ENCODE measurements at places on chromosomes 12 and 14.

DNA sequence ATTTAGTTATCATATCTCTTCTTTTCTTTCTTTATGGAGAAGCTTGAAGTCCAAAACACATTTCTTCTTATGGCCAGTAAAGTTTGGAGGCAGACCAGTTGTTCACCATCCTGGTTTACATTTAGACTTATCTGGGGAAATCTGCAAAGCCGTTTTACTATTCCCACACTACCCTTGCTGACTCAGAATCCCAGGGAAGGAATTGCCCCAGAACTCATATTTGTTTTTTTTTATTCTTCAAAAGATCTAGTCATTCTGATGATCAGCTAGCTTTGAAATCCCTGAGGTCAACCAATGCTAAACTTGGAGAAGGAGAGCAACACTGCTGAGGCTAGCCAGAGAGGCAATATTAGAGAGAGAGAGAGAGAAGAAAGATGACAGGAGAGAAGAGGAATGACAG is 12.3 kb upstream of the LMO3 start:
- no peak for DNase-seq

- no peak for DNase-seq
Observed at GRCh38 chr14:74913986-74914573, 9.0 kb downstream of the RPS6KL1 start.

DNA sequence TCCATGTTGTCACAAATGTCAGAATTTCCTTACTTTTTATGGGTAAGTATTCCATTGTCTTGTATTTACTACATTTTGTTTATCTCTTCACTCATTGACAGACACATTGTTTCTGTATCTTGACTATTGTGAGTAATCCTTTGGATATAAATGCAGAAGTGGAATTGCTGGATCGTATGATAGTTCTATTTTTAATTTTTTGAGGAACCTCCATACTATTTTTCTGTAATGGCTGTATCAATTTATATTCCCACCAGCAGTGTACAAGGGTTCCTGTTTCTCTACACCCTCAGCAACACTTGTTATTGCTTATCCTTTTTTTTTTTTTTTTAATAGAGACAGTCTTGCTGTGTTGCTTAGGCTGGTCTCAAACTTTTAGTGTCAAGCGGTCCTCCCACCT is 3.5 kb upstream of the KICS2 start:
- DNase-seq, result no peak

DNA sequence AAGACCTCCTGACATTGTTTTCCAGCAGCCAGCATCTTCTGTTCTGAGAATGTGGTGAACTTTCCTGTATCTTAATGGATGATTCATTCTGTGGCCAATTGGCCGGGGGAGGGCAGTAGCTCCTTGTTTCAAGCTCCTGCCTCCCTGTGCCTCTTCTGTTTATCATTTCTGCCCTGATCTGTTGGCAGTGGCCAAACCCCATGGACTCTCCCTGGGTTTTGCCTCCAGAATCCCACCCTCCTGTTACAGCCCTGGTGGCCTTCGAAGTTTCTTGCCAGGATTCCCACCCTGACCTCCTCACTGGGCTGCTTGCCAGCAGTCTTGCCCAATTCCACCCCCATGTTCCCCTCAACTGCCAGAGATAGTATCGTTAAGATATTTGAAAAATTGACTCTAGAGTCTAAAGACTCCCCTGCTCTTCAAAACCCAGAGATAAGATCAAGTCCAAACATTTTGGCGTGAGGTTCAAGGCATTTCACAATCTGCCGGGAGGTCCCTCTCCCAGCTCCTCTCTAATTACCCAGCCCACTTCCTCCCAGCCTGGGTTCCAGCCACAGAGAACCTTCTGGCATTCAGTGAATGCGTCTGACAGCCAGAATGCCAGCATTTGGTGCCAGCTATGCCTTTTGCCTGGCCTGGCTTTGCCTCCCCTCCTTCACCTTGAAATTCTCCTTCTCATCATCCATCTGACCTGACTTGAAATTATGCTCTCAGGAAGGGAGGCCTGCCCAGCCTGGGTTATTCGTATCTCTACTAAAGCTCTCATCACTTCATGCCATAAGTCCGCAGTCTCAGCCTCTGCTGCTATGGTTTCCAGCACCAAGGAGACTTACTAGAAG is 37.7 kb upstream of the TXNRD1 start:
- no peak for DNase-seq

DNA sequence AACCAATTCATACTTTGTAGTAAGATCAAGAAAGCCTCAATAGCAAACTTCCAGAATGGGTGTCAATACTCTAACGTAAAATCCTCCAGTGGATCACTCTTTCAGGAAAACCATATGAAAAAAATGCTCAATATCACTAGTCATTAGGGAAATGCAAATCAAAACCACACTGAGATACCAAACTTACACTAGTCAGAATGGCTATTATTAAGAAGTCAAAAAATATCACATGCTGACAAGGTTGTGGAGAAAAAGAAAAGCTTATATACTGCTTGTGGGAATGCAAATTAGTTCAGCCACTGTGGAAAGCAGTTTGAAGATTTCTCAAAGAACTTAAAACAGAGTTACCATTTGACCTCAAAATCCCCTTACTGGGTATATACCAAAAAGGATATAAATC is 49.5 kb upstream of the ATXN7L3B start:
- DNase-seq, result no peak

DNA sequence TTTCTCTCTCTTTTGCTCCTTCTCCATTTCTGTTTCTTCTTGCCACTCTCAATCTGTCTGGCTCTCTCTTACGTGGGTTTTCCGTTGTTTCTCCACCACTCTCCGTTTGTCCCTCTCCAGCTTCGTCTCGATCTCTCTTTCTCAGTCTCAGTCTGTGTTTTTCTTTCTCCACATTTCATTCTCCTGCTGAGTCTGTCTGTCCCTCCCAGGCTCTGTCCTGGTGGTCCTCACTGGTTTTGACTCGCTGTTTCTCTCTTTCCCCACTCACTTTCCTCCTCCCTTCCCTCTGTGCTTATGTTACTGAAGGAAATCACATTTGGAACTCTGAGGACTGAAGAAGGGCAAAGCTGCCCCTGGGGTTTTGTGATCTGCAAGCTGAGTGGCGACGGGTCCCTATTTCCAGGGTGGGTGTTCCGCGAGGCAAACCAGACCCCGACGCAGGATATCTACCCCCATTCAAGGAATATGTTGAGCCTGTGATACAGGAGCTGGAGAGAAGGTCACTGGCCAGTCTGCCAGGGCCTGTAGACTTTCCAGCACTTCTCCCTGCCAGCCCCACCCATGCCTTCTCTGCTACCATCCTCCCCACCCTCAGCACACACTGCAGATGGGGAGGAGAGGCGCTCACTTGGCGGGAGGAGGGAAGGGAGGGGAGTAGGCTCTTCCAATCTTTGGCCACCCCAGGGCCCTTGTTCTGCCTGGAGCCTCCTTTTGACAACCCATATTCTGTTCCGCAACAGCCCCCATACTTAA is 102.7 kb upstream of the MAP1LC3B2 start:
- DNase-seq, result no peak

- DNase-seq, result no peak
Observed at GRCh38 chr14:77926942-77927341, 127.0 kb downstream of the ADCK1 start.

DNA sequence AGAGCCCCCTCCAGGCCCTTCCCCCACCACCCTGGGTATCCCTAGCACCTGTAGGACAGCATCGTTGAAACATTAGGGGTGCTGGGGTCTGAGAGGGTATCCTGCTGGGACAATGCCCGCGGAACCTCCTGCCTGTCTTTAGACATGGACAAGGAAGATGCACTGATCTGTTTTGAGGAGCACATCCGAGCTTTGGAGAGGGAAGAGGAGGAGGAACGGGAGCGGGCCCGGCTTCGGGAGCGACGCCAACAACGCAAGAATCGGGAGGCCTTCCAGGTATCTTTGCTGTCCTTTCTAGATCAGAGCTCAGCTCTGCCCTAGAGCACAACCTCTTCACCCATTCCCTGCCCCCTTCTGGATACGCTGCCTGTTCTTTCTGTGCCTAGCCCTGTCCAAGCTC is 13.2 kb downstream of the PRPF40B start:
- no peak for DNase-seq

- no peak for DNase-seq
Observed at GRCh38 chr14:52052288-52052943, 16.4 kb downstream of the NID2 start.

- no peak for DNase-seq
Observed at GRCh38 chr12:53492188-53492587, 7.1 kb downstream of the MAP3K12 start.

GRCh38 chr14:23259426-23259825 is 21.7 kb downstream of the RNF212B start:
- DNase-seq, result no peak

DNA sequence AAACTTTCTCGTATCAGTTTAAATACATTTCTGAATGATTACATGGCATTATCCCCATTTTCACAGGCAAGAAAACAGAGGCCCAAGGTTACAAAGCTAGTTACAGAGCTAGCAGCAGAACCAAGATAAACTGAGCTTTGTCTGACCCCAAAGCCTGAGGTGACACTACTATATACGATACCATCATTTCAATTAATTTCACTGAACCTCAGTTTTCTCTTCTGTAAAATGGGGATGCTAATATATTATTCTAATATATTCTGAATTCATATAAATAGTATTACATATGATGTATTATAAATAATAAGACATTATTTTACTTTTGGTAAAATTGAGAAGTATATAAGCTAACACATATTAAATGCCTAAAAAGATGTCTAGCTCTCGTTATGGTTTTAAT is 143.3 kb downstream of the NRXN3 start:
- no peak for DNase-seq

DNA sequence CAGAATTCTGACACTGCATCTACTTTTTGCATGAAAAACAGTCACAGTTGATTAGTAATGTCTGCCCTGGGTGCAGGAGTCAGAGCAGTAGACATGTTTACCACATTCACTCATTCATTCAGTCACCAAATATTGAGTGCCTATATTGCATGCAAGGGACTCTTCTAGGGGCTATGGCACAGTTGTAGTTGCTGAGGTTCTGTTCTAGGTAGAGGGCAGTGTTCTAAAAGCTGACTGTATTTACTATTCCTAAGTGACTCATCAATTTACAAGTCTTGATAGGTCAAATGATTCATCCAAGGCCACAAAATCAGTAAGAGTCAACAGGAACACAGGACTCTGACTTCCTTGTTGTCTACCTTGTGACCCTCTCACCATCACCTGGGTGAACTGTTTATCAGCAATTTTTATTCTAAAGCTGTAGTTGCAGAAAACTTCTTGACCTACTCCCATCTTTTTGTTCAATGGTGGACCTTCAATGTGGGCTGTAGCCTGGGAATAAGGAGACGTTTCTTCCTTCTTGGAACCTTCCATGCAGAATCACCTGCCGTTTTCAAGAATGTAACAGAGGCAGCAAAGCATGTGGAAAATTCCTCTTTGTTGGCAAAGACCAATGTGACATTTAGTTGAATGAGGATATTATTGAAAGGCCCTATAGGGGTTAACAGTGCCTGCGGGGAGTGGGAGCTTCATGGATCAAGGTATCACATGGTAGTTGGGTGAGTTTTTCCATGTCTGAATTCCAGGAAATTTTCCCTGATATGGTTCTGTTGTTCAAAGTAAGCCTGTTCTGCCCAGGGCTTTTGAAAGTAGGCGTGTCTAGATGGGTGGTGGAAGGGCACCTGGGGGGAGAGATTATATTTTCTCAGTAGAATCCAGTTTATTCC is 223.2 kb downstream of the KTN1 start:
- DNase-seq, result no peak

GRCh38 chr12:6326316-6327228 is 15.3 kb downstream of the TNFRSF1A start:
- no peak for DNase-seq

DNA sequence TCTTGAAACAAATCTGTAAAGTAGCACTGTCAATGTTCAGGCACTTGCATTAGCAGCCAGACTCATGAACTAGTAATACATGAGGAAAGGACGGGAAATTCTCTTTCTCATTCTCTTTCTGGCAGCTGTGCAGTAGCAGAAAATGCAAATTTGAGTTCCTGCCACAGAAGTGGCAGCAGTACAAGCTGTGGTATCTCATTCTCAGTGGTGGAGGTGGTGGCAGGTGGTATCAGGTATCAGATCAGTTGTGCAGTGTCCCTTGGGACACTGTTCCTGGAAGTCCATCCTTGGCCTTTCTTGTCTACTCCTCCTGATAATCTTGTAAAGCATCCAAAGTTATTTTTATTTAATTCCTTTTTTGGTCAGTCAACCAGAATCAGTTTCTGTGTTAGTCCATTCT is 103.0 kb downstream of the C12orf42 start:
- no peak for DNase-seq

DNA sequence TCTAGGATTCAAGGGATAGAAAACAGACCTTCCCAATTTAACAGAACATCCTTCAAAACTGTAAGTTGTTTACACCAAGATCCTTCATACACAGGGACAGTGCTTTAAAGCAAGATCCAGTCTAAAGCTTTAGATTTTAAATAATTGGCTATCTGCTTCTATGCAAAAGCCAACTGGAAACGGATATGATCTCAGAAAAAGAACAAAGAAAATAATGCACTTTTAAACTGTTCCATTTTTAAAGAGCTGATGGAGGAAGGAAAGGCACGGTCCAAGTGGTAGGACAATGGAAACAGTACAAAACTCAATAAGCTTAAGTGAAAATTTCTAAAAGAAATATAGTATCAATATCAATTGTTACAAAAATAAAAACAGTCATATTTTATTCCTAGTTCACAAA is 27.7 kb downstream of the LRP6 start:
- no peak for DNase-seq

DNA sequence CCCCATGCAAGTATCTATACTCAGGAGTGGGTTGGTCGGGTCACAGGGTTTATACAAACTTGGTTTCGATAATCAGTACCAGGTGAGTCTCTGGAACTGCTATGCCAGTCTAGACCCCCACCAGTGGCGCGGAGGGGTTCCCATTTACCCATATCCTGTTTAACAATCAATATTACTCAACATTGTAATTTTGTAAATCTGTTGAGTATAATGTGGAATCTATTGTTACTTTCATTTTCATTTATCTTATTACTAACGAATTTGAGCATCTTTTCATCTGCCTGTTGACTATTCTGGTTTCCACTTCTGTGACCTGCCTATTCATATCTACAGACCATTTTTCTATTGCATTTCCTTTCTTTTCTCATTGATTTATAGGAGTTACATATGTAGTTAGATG is 275.2 kb upstream of the CRY1 start:
- no peak for DNase-seq

DNA sequence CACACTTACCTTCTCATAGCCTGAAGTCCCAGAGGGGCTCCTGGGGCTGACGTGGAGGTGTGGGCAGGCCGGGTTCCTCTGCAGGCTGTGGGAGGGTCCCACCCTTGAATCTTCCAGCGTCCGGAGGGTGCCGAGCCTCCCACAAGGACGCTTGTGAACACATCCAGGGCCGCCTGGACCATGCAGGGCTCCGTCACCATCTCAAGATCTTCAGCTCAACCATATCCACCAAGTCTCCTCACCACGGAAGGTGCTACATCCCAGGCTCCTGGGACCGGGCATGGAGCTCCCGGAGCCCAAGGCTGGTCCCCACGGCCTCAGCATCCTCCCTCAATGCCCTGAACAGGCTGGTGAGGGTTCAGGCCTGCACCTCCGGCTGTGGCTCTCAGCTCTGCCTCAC is 10.7 kb upstream of the FBRSL1 start:
- DNase-seq, result no peak

- no peak for DNase-seq
Observed at GRCh38 chr14:104820669-104821228, 19.8 kb downstream of the ZBTB42 start.

- DNase-seq, result no peak
Observed at GRCh38 chr14:55333711-55334485, 62.7 kb downstream of the FBXO34 start.

- no peak for DNase-seq
Observed at GRCh38 chr12:4448371-4448940, 2.8 kb upstream of the FGF6 start.
